ENCODE measurements at places on chromosomes 4 and X.

GRCh38 chr4:54109241-54110018 lies 9.5 kb downstream of the GSX2 start:
- DNase-seq: no peak

- no peak for DNase-seq
Measured at GRCh38 chr4:121692261-121692660, 4.5 kb downstream of the ANXA5 start.

GRCh38 chr4:128782076-128782715 lies 27.3 kb upstream of the JADE1 start:
- peak; percentile 63 for DNase-seq

- no peak for DNase-seq
Measured at GRCh38 chr4:777520-778262, 48.2 kb downstream of the CPLX1 start.

- no peak for DNase-seq
Measured at GRCh38 chr4:2924765-2925301, 38.4 kb downstream of the NOP14 start.

DNA sequence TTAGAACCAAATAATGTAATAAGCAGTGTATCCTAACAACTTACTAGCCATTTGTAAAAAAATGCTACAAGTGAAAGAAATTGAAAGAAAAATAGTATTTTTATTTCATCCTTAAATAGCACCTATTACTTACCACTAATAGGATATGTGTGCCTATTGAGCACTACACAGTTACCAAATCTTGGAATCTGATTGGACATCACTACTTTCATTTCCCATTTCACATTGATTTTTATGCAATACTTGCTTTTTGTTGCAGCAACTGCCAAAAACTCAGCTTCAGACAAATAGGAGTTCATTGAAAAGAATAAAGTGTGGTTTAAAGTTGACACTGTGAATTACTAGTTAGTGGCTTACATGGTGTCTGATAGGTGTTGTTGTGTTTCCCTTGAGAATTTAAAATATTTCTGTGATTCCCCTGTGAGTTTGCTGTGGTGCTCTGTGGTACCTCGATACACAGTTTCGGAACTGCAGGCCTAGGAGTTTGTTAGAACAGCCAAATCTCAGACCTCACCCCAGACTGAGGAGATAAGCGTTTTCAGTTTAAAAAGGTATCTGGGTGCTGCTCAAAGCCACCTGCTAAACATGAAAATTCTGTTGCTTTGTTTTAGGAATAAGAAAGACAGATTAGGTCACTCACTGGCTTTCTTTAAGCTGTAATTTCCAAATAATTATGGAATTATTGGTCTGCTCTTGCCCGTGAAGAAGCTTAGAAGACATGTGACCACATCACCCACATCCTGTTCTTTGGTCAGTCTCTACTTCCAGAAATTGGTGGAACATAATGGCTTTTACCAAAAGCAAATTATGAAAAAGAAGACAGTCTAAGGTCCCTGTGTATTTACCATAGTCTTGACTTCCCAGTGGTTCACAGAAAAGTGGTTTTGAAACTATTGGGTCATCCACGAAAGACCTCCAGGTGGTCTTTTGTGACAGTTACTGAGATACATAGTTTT lies 97.8 kb downstream of the SYTL5 start:
- DNase-seq: no peak

- no peak for DNase-seq
Measured at GRCh38 chr4:27515140-27515539, 654.5 kb downstream of the STIM2 start.

GRCh38 chr4:87555773-87556619 lies 26.8 kb upstream of the SPARCL1 start:
- peak; percentile 65 for DNase-seq

DNA sequence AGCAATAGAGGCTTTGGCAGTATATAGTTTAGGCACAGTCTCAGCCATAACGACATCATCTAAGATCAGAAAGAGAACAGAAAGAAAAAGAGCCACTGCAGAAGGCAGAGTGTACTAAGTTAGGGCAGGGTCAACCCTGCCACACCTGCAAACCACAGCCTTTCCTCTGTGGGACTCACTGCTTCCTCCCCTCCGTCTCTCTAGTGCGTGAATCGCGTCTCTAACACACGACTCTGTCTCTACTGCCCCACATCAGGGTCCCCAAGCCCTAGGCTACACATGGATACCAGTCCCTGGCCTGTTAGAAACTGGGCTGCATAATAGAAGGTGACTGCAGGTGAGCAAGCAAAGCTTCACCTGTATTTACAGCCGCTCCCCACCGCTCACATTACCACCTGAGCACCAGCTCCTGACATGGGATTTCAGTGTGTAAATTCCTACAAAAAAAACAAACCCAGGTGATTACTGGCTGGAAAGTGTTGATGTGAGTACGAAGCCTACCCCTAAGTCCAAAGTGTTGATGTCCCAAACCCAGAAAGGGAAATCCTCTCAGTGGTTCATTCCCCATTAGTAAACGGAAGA lies 128.9 kb downstream of the PRKX start:
- no peak for DNase-seq

- DNase-seq: peak; percentile 64
Measured at GRCh38 chrX:110743679-110744340, 51.8 kb downstream of the CHRDL1 start.

- no peak for DNase-seq
Measured at GRCh38 chrX:133608406-133608805, 193.1 kb upstream of the GPC4 start.

DNA sequence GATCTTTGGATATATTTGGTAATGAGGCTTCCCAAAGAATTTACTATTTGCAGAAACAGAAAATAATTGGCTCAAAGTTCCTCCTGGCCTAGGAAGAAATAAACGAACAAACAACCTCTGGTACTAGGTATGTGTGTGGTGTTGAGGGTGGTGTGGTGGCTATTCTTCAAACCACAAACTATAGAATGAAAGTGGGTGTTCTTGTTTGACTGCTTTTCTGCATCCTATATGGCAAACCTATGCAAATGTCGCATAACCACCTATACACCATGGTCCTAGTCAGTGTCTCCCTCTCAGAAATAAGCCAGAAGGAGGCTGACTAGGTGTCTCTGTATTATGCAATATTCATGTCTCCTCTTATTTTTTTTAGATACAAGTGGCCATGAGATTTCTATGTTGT lies 106.6 kb upstream of the PCDH18 start:
- DNase-seq: no peak

DNA sequence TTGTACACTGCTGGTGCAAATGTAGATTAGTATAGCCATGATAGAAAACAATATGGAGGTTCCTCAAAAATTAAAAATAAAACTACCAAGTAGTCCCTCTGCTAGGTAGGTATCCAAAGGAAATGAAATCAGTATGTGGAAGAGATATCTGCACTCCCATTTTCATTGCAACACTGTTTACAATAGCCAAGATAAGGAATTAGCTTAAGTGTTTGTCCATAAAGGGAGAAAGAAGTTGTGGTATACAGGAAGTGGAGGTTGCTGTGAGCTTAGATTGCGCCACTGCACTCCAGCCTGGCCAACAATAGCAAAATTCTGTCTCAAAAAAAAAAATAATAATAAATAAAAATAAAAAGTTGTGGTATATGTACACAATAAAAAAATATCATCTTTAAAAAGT lies 325.0 kb upstream of the EMCN start:
- DNase-seq: peak; percentile 16

GRCh38 chrX:147958291-147958690 lies 22.8 kb upstream of the FMR1NB start:
- DNase-seq: peak; percentile 75

- DNase-seq: no peak
Measured at GRCh38 chr4:152246659-152247058, 289.2 kb downstream of the FBXW7 start.

GRCh38 chrX:120419463-120419862 lies 49.6 kb downstream of the LAMP2 start:
- DNase-seq: no peak

- DNase-seq: peak; percentile 4
Measured at GRCh38 chr4:80154545-80154933, 42.8 kb upstream of the PRDM8 start.

DNA sequence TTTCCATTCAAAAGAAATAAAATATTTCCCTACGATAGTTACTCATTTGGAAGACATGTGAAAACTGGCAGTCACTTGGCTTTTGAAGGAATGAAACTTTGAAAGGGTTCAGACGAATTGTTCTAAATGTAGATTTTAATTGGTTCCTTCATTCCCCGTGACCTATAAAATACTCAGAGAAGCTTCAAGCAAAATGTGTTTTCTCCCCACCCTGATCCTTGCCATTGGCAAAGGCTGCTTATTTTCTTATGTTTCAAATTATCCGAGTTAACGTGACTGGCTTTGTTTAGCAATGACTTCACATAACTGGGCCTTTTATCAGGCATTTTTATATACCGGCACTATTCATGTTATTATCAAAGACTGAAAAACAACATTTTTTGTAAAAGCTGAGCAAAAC lies 204.1 kb upstream of the NEIL3 start:
- peak; percentile 40 for DNase-seq

DNA sequence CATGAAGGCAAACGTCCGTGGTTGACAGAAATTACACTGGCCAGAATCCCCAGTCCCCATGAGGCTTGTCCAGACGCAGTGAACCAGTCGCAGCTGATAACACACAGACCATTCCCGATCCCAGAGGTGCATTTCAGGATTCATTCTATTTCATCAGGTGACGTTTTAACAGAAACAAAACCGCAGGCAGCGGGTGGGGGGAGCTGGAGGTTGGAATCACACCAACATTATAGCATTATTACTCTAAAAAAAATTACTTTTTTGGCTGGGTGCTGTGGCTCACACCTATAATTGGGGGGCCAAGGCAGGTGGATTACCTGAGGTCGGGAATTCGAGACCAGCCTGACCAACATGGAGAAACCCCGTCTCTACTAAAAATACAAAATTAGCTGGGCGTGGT lies 25.2 kb downstream of the NOP14 start:
- DNase-seq: no peak

- no peak for DNase-seq
Measured at GRCh38 chr4:19193274-19193981, 1058.3 kb upstream of the SLIT2 start.
